ENCODE measurements at places on chromosomes 6 and 20.

DNA sequence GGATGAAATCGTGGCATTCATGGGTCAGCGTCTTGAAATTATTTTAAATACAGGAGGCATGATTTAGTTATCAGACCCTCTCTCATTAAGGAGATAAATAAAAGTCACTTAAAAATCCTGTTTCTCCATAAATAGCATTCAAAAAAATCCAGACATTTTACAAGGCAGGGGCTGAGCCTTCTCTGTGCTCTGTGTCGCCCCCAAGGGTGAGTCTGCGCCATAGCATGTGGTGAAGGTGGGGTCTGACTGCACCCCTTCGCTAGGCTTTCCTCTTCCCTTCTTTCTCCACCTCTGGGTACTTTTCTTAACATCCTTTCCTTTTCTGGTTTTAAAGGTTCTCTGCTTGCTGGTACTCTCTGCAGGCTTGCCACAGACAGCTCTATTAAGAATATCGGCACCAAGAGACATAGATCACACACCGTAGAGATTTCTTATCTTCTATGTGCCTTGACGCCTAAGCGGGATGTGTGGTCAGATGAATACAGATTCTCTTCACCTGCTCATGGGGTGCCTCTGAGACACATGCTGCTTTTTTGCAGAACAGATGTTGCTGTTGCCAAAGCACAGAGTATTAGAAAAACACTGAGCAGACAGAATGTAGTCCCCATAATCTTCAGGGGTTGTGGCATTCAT is 20.1 kb upstream of the FAM209A start:
- peak; percentile 5 for DNase-seq

GRCh38 chr6:42923666-42924065 is 5.6 kb upstream of the CNPY3 start:
- no peak for DNase-seq

DNA sequence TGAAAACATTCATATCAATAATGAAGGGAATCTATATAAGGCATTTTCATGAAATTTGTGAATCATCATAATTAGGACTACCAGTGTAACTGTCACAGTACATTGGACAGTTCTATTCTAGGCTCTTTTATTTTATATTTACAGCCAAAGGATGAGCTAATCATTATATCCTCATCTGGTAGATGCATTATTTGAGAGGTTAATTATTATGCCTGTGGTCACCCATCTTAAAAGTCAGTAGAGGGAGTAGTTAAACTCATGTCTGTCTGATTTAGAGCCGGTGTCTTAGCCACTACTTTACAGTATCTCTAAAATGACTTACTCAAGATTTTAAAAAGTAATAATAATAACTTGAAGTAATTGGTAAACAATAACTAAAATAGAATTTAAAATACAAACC is 899.3 kb upstream of the MAP3K7 start:
- no peak for DNase-seq

- DNase-seq: no peak
These were observed 29.0 kb downstream of the FAM83B start for GRCh38 chr6:54875539-54875938.

GRCh38 chr6:44169886-44170570 is 11.4 kb downstream of the CAPN11 start:
- no peak for DNase-seq

GRCh38 chr6:149488815-149489214 is 4.0 kb upstream of the ZC3H12D start:
- no peak for DNase-seq

DNA sequence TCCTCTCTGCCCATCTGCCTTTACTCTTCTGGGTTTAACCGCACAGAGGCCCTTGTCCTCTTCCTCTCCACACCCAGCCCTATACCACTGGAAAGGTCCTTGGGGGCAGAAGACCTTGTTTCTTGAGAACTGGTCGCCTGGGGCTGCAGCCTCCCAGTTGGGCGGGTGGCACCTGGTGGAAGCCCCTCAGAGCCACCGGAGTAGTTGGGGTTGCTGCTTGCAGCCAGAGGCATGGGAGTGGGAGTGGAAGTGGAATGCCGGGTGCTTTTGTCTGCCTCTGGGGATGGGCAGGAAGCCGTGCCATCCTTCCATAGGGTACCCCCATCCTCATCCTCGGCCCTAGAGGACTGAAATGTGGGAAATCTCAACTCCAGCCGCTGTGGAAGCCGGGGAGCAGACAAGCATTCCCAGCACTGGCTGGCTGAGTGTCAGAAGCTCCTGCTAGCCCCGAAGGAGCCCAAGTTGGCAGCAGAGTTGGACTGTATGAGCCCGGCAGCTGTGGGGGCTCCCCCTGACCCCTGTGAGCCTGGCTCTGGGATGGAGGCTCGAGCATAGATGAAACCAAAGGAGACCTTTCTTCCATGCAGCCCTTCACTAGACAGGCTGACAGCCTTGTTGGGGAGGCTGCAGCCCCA is 1.2 kb downstream of the VSTM2L start:
- DNase-seq: no peak

- DNase-seq: no peak
These were observed 13.3 kb downstream of the ELOVL5 start for GRCh38 chr6:53335224-53335994.

- DNase-seq: no peak
These were observed 81.8 kb downstream of the RNF217 start for GRCh38 chr6:125044066-125044465.

- DNase-seq: no peak
These were observed 14.1 kb downstream of the SNX14 start for GRCh38 chr6:85579581-85579980.
